NCI-H1436 treated with DMSO at 0.1 percent for 48 hours (cell line): ENCODE measurements at places on chromosomes 7 and 10.
A peak's percentile ranks its signal among the peaks of the same experiment; 100 is the strongest.

DNA sequence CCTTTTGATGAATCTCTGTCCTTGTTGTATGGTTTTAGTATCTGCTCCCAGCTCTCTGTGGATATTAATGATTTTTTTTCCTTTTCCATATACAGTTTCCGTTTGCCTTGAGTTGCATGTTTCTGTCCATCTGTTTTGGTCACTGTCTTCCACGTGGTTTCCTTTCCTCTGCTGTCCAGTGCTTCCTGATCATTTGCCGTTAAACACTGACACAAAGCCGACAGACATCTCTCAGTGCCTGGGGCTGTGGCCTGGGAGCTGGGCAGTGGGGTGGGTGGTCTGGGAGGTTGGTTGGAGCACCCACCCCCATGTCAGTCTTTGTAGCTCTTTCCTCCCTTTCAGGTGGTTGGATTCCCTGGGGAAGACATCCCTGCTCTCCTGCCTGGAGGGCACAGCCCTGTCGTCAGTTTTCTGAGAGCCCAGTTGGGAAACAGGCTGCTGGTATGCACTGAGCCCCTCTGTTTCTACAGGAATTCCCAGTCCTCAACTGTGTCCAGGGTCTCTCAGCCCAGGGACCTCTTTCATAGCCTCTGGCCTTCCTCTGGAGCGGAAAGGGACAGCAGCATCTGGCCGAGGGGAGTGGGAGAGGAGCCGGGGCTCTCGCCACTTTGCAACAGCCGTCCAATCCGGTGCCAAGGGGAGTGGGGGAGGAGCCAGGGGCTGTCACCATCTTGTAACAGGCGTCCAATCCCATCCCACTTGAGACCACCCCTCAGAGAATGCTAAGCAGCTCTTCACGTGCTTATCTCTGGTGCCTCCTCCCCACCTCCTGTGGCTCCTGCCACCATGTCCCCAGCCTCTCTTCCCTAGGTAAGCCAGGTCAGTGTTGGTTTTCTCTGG lies 26.7 kb upstream of the MKI67 start:
- DNase-seq, result no peak

GRCh38 chr10:50551894-50552293 lies 71.9 kb downstream of the SGMS1 start:
- DNase-seq, result no peak

- DNase-seq, result no peak
These were observed 877.6 kb upstream of the AUTS2 start for GRCh38 chr7:68720697-68721096.

GRCh38 chr7:93374345-93374940 lies 142.3 kb downstream of the VPS50 start:
- peak; percentile 8 for DNase-seq

GRCh38 chr7:82676777-82677463 lies 233.3 kb upstream of the CACNA2D1 start:
- peak; percentile 11 for DNase-seq

DNA sequence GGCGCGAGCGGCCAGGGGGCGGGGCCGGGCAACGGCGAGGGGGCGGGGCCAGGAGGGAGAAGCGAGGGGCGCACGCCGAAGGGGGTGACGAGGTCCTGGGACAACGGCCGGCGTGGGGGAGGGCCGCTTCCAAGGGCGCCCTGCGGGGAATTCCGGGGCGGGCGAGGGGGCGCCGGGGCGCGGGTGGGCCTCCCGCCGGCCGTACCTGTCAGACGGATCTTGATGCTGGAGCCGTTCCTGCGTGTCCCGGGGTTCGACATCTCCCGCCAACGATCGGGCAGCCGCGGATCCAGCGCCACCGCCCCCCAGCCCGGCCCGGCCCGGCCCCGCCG lies 421 bp downstream of the SMURF1 start:
- DNase-seq, result no peak

- DNase-seq, result no peak
These were observed 64.2 kb downstream of the ARMC3 start for GRCh38 chr10:22992075-22992474.

GRCh38 chr7:139246905-139247304 lies 15.9 kb downstream of the UBN2 start:
- no peak for DNase-seq

DNA sequence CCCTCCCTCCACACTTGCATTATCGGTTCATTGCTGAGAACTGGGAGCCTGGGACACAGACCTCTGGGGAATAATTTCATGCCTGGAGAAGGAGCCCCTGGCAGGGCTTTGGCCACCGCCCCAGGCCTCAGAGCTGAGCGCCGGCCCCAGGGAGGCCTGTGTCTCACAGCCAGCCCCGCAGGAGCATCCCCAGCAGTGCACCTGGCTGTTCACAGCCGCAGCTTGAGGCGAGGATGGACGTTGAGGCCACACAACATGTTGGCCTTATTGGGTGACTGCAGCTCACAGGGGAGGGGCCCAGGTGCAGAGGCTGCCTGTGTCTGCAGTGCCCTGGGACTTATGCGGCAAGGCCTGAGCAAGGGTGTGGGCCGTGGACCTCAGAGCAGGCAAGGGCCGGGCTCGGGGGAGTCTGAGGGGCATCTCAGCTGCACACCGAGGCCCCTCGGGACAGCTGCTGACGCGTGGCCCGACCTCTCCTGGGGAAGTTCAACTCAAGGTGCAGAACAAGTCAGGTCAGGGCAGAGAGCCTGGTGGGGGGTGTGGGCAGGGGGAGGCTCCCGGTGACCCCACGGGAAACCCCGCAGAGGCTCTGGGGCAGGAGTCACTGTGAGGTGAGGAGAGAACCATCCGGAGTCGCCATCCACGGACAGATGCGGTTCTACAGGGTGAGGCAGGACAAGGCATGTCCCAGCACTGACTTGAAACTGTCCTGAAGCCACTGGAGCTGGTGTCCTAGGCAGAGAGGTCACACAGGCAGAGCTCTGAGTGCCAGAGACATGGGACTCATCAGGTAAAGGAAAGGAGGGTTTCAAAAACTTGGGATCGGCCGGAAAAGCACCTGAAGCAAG lies 13.1 kb upstream of the UBE3C start:
- no peak for DNase-seq

- DNase-seq, result no peak
These were observed 26.2 kb downstream of the MTPN start for GRCh38 chr7:135950972-135951371.

- no peak for DNase-seq
These were observed 71.8 kb upstream of the PPIF start for GRCh38 chr10:79275431-79275851.

GRCh38 chr10:130790339-130790738 lies 521.2 kb downstream of the TCERG1L start:
- no peak for DNase-seq

GRCh38 chr10:71033396-71033980 lies 145.1 kb upstream of the PCBD1 start:
- DNase-seq, result no peak

DNA sequence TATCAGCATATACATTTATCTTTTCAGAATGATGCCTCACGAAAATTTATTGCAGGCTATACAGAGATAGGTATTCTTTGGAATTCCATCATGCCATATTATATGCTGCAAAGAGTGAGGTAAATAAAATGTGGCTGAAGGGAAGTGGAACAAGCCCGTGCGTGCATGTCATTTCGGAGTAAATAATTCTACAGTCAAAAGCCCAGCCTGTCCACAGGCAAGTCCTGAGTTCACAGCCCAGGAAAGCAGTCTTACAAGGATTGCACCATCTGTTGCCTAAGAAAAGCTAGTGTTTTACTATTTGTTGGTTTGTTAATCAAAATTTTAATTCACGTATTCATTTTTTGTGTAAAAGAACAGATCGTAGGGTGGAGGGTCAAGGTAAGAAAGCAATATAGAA lies 292.4 kb upstream of the AKR1E2 start:
- DNase-seq, result no peak

DNA sequence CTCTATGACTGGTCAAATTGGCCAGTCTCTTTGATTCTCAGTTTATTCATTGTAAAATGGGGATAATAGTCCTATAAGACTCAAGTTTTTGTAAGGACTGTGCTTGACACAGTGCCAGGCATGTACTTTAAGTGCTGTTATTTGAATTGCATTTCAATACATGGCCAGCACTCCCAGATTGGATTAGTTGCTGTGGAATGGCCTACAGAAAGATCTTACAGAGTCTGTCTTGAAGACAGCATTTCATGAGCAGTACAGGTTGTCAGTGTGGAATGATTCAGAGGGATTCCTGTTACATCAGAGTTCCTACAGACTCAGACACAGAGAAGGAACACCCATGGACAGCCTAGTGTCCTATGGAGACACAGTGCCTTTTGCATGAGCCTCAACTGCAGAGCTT lies 238.1 kb upstream of the BMPER start:
- no peak for DNase-seq

GRCh38 chr10:71331736-71332135 lies 12.7 kb downstream of the SLC29A3 start:
- no peak for DNase-seq

DNA sequence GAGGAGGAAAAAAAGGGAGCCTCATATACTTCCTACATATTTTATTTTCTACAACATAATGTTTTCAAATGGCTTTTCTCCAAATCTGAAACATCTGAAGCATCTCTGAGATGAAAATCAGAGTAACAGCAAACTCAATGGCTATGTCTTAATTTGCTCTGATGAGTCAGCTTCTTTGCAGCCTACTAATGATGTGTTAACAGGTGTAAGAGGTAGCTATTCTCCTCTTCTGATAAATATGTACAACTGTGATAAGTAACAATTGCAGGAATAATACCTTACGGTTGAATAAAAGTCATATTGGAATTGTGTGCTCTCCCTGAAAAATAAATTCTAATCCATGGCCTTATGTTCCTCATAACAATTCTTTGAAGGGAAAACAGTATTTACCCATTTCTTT lies 45.2 kb downstream of the GNAT3 start:
- no peak for DNase-seq

- DNase-seq, result no peak
These were observed 29.0 kb upstream of the RELN start for GRCh38 chr7:104018425-104018824.

GRCh38 chr10:69358148-69358795 lies 58.4 kb downstream of the TACR2 start:
- no peak for DNase-seq

GRCh38 chr7:157503229-157503628 lies 166.4 kb downstream of the DNAJB6 start:
- DNase-seq, result no peak

GRCh38 chr10:628386-629045 lies 61.0 kb downstream of the DIP2C start:
- no peak for DNase-seq

- DNase-seq, result no peak
These were observed 101.6 kb downstream of the HECTD2 start for GRCh38 chr10:91511549-91512330.

DNA sequence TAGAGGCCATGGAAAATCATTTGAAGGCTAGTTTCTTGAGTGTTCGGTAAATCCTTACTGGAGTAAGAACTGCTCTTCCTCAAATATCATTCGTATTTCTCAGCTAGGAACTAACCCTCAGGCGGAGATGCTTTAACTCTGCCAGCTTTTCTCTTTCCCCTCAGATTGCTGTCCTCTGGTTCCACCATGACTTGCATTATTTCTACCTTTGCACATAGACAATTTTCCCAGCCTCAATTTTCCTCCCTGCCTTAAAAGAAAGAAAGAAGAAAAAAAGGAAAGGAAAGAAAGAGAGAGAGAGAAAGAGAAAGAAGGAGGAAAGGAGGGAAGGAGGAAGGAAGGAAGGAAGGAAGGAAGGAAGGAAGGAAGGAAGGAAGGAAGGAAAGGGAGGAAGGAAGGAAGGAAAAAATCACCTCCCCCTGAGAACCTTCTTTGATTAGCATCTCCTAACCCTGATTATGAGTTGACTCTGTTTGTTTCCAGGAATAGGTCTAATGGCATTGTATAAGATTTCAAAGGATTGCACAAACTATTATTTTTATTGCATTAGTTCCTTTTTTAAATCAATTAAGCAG lies 123.3 kb upstream of the FAM204A start:
- DNase-seq, result no peak

DNA sequence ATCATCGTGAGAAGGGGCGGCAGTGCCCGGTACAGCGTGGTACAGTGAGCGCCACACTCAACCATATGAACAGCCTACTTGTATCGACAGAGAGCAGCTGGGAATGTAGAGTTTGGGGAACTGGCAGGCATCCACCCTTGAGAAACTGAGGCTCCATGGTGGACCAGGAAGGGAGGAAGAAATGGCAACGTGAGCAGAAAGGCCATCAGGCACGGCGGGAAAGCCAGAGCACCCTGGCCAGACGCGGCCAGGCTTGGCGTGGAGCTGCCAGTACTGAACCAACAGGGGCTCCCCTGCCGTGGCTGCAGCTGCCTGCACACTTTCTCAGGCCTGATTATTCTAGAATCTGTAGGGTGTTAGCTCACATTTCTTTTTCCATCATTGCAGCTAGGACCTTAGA lies 442.3 kb downstream of the PTPRN2 start:
- DNase-seq, result no peak

- DNase-seq, result no peak
These were observed 111.9 kb upstream of the IGFBP3 start for GRCh38 chr7:46032942-46033341.

- no peak for DNase-seq
These were observed 42.1 kb downstream of the MDH2 start for GRCh38 chr7:76089865-76090475.

DNA sequence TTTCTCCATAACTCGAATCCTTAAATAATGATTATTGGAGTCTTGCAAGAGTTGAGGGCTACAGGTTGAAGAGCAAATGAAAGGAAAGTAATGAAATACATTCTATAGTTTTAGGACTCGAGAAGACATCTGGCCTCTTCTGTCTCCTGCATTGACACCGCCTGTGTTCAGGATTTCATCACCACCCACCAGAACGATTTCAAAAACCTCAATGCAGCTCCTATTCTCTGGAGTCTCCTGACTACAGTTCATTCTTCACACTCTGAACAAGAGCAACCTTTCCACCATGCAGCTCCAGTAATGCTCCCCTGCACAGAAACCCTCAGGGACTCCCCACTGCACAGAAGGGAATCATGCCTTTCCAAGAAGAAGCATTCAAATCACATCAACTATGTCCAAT lies 5.5 kb downstream of the IL15RA start:
- no peak for DNase-seq

GRCh38 chr10:53072144-53072543 lies 299.6 kb upstream of the MBL2 start:
- no peak for DNase-seq

GRCh38 chr10:43939939-43940820 lies 291.5 kb upstream of the ZNF32 start:
- no peak for DNase-seq
